ENCODE measurements at places on chromosomes 12 and 14.

GRCh38 chr12:102503056-102503681, 22.8 kb upstream of the IGF1 start:
- DNase-seq = no peak

- DNase-seq = no peak
Observed at GRCh38 chr12:110062241-110062640, 13.9 kb upstream of the C12orf76 start.

GRCh38 chr12:104727726-104728465, 230.2 kb downstream of the SLC41A2 start:
- no peak for DNase-seq

GRCh38 chr14:100839681-100840111, 13.8 kb downstream of the MEG3 start:
- DNase-seq = no peak

DNA sequence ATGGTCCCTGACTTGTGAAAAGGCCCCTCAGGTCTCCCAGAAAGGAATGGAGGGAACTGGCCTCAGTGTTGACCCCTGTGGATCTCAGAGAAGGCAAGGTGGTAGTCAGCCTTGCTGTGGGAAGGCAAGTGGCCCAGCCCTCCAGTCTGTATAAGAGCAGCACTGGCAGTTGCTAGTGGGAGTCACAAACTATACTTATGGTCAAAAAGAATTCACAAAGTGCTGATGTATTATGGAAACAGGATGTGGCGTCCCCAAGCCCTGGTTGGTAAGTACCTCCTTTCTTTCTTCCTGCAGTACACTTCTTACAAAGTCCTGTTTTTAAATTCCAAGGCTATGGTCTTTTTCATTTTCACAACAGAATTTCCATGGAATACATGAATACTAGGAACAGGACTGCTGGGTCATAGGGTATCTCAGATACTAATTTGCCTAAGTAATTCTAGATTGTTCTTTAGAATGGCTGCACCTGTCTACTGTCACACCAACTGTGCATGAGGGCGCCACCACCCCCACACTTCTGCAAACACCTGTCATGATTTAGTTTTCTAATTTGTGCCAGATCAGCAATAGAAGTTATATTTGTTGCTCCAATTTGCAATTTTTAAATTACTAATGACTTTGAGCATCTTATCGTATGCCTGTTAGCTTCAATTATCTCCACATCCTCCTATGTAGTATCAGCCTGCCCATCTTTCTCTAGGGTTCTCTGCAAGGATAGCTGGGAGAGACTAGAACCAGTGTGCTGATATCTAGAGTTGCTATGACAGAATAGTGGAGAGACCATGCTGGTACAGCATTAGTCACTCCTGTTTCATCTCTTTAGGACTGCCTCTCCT, 40.7 kb upstream of the TMEM263 start:
- DNase-seq = peak; percentile 43

DNA sequence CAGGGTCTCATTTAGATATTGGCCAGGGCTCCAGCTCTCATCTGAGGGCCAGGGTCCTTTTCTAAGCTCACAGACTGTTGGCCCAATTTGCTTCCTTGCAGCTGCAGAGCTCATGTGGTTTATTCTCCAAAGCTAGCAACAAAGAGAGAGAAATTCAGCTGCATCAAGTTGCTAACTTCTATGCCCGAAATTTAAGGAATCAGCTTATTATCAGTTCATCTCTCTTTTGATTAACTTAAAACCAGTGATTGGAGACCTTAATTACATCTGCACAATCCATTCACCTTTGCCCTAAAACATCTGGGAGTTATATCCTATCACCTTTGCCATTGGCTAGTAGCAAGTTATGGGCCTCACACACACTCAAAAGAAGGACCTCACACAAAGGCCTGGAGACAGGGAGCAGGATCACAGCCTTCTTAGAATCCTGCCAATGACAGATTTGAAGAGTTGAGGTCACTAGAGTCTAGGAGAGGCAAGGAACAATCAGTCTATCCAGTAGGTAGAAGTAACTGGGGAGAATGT, 258.8 kb upstream of the GARIN6 start:
- DNase-seq = no peak

GRCh38 chr12:57543581-57543980, 3.4 kb downstream of the DCTN2 start:
- no peak for DNase-seq

DNA sequence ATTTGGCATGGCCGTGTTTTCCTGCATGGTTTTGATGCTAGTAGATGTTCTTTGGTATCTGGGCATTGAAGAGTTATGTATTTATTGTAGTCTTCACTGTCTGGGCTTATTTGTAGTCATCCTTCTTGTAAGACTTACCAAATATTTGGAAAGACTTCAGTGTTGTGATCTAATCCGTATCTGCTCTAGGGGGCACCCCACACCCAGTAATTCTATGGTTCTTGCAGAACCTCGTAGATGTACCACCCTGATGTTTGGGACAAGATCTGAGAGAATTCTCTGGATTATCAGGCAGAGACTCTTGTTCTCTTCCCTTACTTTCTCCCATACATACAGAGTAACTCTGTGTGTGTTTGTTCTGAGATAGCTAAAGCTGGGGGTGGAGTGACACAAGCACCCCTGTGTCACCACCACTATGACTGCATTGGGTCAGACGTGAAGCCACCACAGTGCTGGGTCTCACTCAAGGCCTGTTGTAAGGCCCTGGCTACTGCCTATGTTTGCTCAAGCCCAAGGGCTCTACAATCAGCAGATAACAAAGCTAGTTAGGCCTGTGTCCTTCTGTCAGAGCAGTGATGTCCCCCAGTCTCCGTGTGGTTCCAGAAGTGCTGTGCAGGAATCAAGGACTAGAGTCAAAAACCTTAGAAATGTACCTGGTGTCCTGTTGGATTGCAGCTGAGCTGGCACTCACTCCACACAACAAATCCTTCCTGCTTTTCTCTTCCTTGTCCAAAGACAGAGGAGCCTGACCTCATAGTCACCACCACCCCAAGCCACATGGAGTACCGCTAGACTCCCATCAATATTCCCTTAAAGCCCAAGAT, 9.6 kb downstream of the RDH16 start:
- no peak for DNase-seq

DNA sequence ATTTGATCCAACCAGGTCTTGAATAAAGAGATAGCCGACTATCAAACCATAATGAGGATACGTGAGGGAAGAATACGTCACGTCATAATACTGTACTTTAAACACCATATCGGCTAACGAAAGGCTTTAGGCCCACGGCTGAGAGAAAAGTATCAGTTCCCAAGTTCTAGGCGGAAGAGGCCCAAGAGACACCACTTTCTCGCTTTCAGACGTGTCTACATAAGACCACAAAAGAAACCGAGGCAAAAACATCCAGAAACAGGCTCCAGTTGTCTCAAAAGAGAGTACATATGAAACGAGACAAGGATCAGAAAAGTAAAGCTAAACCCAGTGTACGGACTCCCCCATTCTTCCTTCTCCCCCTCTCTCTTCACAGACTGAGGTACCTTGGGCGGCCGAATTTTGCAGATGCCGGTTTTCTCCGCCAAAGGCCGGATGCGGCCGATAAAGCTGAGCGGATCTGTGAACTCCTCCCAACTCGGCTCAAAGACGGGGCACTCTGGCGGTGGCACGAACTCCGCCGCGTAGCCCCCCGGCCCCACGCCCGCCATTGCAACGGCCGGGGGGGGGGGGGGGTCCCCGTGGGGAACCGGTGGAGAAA, 479 bp downstream of the KDM5A start:
- peak; percentile 68 for DNase-seq

DNA sequence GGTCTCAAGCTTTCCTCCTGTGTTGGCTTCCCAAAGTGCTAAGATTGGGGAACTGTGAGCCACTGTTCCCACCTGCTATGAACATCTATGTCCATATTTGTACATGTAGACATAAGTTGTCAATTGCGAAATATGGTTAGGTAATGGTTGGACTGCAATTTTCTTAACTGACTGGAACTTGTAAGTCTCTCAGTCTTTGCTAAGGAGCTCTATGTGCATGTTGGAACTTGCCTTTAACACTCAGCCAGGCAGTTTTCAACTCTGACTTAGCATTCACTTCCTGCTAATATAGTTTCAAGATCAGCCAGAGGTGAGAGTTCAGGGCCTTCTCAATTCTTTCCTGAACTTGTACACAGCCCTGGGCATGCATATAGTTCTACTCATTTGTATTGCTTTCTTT, 44.5 kb upstream of the EEA1 start:
- DNase-seq = no peak

DNA sequence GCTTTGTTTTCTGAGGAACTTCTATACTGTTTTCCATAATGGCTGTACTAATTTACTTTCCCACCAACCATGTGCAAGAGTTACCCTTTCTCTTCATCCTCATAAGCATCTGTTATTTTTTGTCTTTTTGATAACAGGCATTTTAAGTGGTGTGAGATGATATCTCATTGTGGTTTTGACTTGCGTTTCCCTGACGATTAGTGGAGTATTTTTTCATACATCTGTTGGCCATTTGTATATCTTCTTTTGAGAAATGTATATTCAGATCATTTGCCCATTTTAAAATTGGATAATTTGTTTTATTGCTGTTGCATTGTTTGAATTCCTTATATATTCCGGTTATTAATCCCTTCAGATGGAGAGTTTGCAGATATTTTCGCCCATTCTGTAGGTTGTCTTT, 10.2 kb upstream of the HMGA2 start:
- no peak for DNase-seq

DNA sequence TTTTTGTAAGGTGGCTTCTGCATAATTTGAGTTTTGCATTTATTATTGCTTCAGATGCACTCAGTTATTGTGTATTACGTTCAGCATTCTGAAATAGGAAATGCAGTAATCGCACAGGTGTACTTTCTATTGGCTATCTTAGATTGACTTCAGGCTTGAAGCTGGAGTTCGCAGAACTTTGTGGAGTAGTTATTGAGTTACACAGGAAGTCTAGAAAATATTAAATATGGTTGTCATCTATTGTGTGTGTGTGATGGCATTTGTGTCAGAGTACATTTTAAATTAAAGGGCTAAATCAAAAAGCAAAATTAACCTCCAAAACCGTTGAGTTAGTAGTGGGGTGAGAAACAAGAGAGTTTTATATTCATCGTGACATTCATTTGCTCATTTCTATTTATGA, 2.7 kb downstream of the ARID2 start:
- no peak for DNase-seq

DNA sequence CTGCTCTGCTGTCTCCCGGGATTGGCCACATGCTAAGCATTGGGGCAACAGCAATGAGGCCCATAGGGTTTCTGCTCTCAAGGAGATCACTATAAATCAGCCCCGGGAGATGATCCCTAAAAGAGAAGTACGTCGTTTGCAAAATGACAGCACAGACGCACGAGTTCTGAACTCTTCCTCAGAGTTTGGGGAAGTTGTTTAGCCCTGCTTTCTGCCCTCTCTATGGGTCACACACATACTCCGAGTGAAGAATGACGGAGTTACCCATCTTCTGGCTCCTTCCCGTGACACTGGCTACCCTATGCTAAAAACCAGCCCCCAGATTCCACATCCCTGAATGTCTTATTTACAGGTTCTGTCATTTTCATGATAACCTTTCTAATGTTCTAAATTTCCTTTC, 258.0 kb upstream of the PLEKHG7 start:
- DNase-seq = no peak

- peak; percentile 43 for DNase-seq
Observed at GRCh38 chr12:104219908-104220404, 4.4 kb downstream of the TXNRD1 start.

DNA sequence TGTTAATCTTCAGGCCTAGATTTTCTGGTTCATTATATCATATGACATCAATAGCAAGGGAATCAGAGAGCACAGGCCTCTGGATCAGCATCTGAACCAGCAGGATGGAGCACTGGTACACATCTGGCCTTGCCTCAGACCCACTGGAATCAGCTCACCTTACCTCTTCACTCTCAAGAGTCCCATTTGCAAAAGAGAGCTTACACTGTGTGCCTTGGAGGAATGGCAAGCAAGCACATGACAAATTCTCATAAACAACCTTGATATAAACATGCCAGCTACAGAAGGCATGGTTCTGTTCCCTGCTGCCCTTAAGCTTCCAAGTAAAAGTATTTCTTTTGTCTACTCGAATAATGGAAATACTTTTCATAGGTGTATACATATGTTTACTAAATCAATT, 128.6 kb upstream of the CPM start:
- no peak for DNase-seq

- peak; percentile 76 for DNase-seq
Observed at GRCh38 chr12:122946690-122947341, 19.4 kb downstream of the ABCB9 start.

DNA sequence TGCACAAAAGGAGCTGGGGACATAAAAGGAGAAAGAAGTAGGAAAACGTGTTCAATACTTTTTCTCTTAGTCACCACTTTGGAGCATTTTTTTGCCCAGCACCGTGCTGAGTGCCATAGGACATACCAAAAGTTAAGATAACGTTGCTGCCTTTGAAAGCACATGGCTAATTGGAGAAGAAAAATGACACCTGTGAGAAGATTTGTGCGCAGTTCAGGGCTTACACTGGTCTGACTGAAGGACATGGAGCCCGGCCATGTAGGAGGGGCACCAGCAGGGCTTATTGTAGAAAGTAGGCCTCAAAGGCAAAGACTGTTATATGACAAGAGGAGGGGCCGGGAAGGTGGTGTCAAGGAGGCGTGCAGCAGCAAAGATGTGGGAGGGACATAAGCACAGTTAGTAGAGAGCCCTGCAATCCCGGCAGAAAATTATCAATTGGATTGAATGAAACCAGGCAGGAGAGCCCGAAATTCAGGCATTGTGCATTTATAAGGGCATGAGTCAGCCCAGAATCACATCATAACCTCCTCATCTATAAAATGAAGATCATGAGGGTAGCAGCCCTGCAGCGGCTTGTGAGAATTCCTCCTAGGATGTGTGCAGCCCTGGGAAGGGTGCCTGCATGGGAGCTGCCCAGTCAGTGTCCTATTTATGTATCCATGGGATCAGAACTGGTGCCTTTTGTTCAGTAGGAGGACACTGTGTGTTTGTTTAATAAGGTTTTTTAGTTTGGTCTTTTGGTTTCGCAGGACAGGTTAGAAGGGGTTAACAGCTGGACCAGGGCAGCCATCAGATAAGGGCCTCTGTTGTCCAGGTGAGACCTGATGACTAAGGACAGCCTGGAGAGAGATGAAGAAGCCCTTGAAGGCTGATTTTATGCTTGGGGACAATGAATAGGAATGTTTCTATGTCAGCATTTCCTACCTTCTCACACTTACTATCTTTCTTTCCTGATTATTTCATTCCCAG, 122.4 kb downstream of the GPR135 start:
- DNase-seq = no peak

GRCh38 chr12:92334552-92334951, 188.9 kb upstream of the BTG1 start:
- no peak for DNase-seq

GRCh38 chr14:101950100-101950499, 14.3 kb upstream of the DYNC1H1 start:
- DNase-seq = no peak

GRCh38 chr14:87934185-87934584, 58.8 kb downstream of the GALC start:
- no peak for DNase-seq

GRCh38 chr14:101373690-101374295, 187.5 kb upstream of the DIO3 start:
- DNase-seq = no peak

GRCh38 chr14:102568115-102568614, 24.3 kb upstream of the RCOR1 start:
- peak; percentile 53 for DNase-seq
